ENCODE measurements at places on chromosomes 7 and 10.

DNA sequence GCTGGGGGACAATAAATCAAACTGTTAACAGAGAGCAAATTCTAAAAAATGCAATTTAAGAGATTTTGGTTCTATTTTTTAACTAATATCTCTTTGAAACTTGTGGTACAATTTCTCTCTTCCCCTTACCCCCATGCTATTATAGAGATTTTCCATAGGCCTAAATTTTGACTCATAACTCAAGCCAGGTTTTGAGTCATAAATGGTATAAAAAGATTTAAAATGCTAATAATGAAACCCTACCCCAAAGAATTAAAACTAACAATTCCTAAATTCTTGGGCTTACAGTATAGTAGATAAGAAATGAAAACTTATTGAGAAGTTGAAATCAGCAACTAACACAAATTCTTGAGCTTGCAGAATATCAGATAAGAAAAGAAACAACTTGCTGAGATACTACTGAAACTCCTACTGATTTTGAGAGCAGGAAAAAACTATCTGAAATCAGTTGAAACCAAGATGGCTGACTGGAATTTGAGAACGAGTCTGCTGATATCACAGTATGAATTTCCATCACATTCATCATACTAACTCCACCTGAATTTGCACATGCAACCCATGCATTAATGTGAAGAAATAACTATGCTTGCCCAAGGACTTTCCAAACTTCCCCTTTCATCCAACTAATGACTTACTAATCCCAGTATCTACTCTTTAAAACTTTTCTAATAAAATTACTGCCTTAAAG, 36.3 kb downstream of the POT1 start:
- DNase-seq, result no peak

DNA sequence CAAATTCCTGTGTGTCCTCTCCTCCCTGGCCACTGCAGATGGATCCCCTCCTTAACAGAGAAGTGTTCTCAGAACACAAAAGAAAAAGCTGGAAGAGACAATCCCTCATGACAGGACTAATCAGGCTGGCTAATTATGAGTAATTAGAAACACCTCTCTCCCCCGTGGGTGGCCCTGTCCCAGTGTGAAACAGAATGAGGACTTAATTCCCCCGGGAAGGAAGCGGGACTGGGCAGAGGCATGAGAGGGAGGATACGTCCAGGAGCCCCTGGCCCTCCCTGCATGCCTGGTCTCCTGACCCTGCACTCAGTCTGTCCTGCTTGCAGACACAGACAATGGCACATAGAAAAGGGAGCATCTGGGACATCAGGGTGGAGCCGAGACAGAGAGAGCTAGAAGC, 7.6 kb upstream of the ADCYAP1R1 start:
- DNase-seq, result no peak

- no peak for DNase-seq
Observed at GRCh38 chr7:46775020-46775419, 806.9 kb downstream of the TNS3 start.

- no peak for DNase-seq
Observed at GRCh38 chr7:22468609-22469008, 31.4 kb downstream of the STEAP1B start.

DNA sequence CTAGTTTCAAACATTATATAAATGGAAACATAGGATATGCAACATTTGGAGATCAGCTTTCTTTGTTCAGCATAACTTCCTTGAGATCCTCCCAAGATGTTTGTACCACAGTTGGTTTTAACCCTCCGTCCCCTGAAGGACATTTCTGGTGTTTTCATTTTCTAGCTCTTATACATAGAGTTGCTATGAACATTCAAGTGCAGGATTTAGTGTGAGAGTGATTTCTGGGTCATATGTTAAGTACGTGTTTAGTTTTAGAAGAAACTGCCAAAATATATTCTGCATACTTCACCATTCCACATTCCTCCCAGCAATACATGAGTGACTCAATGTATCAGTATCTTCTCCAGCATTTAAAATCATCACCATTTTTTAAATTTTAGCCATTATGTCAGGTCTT, 588.7 kb upstream of the PFKP start:
- no peak for DNase-seq

DNA sequence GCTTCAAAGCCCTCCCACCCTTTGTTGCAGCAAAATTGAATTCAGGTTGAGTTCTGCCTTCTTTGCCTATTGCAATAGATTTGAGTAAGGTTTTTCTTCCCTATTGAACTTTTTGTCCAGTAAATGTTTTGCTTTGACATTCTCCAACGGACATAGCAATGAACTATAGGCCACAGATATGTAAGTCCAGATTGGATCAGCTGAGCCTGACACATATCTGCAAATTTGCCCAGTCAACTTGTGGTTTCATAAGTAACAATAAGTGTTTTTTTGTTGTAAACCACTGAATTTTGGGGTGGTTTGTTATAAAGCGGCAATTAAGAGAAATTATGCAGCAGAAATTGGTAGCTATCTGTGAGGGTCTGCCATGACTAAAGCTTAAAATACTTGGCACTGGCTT, 332.1 kb upstream of the SORCS1 start:
- DNase-seq, result no peak

DNA sequence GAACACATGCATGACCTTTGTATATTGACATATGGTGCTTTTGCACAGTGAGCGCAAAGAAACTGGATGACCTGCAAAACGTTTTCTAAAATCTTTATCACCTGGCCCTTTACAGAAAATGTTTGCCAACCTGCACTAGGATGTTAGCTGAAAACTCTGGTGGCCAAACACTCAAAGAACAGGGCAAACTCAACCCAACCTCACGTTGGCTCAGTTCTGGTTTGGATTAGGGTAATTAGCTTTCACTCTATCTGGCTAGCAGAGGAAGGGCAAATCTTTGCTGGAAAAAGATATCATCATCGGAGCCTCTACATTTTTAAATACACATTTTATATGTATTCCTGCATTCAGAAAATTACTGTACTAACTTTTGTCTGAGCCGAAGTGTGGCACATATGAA, 688.9 kb downstream of the PHTF2 start:
- DNase-seq, result no peak

DNA sequence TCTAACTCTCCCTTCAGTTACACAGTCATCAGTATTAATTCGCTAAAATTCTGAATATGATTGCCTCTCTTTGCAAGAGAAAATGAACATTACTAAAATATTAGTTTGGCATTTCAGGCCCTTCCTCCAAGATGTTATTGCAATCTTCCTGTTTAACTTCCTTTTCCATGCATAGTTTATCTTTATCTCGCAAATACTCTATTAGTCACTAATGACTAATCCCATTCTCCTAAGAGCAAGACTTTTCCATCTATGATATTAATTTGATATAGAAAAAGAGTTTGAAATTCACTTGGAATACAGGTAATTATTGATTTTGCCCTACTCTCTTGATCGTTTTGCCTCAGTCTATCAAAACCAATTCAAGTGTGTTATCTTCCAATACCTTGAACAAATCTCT, 41.8 kb upstream of the SEMA3A start:
- no peak for DNase-seq

- no peak for DNase-seq
Observed at GRCh38 chr7:26441002-26441521, 149.4 kb downstream of the SNX10 start.

GRCh38 chr10:26939962-26940354, 79.2 kb upstream of the ABI1 start:
- DNase-seq, result no peak

DNA sequence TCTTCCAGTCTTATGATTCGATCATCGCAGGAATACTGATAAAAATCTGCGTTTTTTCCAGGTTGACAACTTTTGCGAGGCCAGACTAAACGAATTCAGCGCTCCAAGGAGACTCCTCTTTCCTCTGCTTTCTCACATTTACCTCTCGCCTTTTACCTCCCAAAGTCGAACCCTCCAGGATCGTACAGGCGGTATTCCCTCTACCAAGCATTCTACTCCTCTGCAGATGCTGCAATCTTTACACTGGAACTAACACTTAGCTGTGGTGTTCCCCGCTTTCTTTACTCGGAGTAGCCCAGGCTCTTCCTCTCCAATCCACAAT, 449 bp downstream of the NUDT5 start:
- no peak for DNase-seq

DNA sequence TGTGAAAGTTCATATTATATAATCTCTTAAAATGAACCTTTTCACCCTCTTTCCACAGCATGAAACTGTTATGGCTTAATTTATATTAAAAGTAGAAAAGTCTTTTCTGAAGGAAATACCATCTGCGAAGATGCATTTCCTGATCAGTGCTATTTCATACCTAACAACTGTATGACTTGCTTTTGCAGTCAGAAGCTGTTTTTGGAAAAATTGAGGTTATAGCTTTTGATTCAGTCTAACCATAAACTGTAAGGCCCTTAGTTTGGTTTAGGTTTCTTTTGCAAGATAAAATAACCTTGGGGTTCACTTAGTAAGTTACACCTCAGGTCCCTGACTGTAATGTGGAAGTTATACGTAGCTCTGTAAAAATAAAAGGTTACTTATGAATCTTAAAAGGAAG, 22.7 kb upstream of the PARP12 start:
- no peak for DNase-seq

DNA sequence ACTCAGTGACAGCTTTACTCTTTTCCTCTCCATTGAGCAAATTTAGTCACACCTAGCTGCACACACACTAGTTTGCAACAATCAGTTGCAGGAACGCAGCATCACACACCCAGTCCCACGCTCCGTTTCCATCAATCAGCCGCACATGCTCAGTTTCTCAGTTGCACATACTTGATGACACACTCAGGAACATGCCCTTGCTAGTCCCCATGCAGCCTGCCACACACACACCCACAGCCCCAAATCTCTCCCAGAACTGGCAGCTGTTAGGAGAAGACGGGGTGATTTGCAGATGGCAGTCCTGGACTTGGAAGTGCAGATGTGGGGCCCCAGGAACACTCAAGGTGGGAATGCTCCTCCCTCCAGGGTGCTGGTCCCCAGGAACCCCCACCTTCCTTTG, 7.7 kb downstream of the LBX1 start:
- DNase-seq, result no peak

DNA sequence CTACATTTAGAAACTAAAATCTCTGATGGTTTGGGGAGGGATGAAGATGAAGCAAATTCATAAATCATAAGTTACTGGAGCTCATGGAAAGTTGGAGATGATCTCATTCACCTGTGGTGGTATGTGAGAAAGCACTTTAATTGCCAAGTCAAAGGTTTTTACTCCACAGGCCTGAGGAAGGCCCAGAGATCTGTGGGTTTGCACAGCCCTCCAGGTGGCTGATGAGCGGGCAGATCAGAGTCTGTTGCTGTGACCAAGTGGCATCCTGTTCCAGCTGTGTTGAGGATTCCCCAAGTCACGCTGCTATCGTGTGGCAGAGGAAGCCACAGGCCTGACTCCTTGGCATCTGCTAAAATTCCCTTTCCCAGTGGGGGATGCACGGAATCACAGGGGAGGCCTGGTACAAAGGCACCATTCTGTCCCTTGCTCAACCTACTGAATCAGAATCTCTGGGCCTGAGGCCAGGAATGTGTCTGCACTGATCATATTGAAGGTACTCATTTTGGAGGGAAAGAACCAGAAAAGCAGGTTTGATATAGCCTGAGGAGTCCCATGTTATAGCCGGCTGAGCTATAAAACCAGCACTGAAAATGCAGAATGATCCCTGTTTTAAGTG, 19.7 kb upstream of the DDC start:
- no peak for DNase-seq

DNA sequence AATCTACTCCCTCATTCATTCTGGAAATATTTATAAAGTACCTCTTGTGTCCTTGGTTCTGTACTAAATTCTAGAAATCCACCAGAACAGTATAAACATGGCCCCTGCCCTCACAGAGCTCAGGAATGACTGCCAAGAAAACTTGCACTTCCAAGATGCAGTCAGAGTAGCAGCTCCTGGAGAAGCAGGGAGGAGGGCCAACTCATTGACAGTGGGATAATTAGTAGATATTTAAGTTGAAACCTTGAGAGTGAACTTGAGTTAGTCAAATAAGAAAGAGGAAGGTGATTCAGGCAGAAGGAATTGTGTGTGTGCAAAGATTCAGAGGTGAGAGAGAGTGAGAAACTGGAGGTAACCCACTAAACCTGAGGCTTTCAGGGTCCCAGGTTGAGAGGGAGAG, 182.2 kb upstream of the INHBA start:
- no peak for DNase-seq

DNA sequence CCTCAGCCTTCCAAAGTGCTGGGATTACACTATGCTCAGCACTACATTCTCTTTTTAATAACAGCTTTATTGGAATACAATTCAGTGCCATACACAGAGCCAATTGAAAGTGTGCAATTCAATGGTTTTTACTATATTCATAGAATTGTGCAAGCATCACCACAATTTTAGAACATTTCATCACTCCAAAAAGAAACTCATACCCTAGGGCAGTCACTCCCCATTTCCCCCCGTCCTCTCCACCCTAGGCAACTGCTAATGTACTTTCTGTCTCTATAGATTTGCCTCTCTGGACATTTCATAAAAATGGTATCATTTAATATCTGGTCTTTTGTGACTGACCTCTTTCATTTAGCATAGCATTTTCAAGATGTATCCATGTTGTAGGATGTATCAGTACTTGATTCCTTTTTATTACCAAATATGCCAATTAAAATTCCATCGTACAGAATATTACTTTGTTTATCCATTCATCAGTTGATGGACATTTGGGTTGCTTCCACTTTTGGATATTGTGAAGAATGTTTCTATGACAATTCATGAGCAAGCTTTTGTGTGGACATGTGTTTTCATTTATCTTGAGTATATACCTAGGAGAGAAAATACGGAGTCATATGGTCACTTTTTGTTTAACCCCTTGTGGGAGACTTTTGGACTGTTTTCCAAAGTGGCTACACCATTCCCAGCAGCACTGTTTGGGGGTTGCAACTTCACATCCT, 6.3 kb upstream of the XPNPEP1 start:
- DNase-seq, result no peak

GRCh38 chr7:114152314-114152938, 233.6 kb upstream of the PPP1R3A start:
- no peak for DNase-seq

- DNase-seq, result no peak
Observed at GRCh38 chr7:122572706-122573105, 126.2 kb downstream of the RNF133 start.

DNA sequence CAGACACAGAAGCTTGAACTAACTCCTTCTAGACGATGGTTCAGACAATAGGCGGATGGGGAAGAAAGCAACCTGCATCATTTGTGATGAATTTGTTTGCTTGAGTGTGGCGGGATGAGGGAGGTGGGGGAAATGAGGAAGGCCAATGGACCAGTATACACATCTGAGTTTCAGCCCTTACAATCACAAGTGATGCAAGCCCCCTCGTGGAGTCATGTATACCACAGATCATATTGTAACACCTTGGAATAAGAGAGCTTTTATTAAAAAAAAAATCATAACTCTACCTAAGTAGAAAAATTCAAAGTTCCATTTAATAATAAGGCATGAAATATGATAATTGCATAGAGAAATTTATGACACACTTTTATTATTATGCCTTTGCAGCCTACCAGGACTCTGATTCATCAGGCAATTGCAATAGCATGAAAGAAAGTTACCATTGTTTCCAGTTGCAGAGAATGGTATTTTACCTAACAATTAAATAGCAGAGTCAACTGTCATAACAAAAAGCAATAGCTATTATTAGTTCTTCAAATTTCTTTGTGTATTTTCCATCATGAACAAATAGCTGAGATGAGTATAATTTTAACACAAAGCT, 230.2 kb upstream of the AKR1E2 start:
- no peak for DNase-seq

Data from CD4-positive, alpha-beta T cell treated with Interleukin-17A for 1 hour (primary cell).